ENCODE measurements at places on chromosomes 6 and 20.
A peak's percentile ranks its signal among the peaks of the same experiment; 100 is the strongest.

GRCh38 chr20:7113577-7114466 is 346.3 kb downstream of the BMP2 start:
- H3K27ac ChIP-seq, result no peak overlapping the region
- no peaks in the 10 kb centered on the region for H3K36me3 ChIP-seq
- H3K4me1 ChIP-seq, result no peaks in the 10 kb centered on the region
- H3K27me3 ChIP-seq, result no peaks in the 10 kb centered on the region

DNA sequence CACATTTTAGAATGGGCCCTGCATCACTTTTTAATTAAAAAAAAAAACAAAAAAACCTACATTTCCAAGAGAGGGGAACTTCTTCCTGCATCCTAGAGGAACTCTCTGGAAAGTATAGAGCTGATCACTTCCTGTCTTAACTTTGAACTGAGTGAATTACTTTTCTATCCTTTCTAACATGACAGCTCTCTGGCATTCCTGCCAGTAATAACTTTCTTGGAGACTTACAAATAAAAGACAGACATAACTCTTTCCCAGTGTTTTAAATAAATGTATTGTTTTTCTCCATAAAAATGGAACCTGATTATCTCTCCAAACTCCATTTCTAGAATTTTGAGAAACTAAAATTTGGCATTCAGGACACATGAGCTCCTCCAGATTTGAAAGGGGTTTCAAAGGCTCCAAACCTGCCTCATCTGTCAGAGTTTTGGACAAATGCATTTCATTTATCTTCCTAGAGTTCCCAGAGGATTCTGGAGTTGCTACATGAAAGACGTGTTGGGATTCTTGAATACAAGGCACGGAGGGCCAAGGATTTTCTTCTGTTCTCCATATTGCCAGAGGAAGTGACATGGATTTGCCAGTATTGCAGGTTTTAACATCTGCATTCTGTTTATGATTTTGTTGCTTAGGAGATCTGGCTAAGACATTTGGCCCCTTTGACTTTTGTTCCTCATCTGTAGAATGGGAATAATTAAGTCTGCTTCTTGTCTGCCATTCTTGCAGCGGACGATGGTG is 2.0 kb upstream of the SMOC2 start:
- peak overlapping the region; percentile 86 for H3K27ac ChIP-seq

- no peak for DNase-seq
- H3K27me3 ChIP-seq, result no peaks in the 10 kb centered on the region
- no peak overlapping the region for H3K4me3 ChIP-seq
- H3K36me3 ChIP-seq, result no peaks in the 10 kb centered on the region
Measured at GRCh38 chr20:24764794-24765202, 184.3 kb upstream of the CST7 start.

- H3K4me3 ChIP-seq, result no peak overlapping the region
- no peaks in the 10 kb centered on the region for H3K4me1 ChIP-seq
- DNase-seq, result no peak
- no peaks in the 10 kb centered on the region for H3K36me3 ChIP-seq
Measured at GRCh38 chr20:51258582-51259165, 235.8 kb upstream of the KCNG1 start.

DNA sequence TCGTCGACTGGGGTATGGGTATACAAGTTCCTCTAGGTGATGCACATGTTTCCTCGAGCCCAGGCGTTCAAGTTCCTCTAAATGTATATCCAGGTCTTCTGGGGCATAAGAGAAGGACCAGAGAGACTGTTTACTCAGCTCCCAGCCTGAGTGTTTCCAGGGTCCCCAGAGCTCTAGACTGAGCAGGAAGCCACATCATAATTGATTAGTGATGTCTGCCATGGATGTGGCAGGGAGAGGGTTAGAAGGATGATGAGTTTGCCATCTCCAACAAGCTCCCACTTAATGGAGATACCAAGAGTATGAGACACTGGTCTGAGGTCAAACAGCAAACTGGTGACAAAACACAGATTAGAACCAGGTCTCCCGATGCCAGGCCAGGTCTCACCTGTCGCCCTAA is 74.8 kb downstream of the PREX1 start:
- no peaks in the 10 kb centered on the region for H3K27me3 ChIP-seq
- H3K4me1 ChIP-seq, result peaks cover 20% of the 10 kb centered on the region
- H3K27ac ChIP-seq, result no peak overlapping the region
- H3K4me3 ChIP-seq, result no peak overlapping the region
- no peak for DNase-seq
- H3K36me3 ChIP-seq, result no peaks in the 10 kb centered on the region

GRCh38 chr6:40688214-40688761 is 101.1 kb upstream of the LRFN2 start:
- H3K4me1 ChIP-seq, result no peaks in the 10 kb centered on the region
- H3K36me3 ChIP-seq, result no peaks in the 10 kb centered on the region

DNA sequence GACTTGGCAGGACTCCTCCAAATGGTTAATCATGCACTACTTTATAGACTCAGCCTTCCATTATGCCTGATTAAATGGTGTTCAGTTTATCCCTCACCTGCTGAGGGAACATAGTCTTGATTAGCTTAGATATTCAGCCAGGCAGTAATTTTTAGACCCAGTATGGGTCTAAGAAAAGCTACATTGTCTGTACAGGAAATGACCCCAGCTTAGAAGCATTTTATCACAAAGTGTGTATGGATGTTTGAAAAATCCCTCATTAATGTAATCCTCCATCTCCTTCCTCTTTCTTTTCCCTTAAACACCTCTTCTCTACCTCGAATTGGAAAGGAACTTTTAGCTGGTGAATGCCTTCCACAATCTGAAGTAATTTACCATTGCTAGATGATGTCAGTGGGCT is 252.2 kb upstream of the BMP2 start:
- H3K4me3 ChIP-seq, result no peak overlapping the region
- no peak overlapping the region for H3K27ac ChIP-seq
- H3K36me3 ChIP-seq, result no peaks in the 10 kb centered on the region
- no peak for DNase-seq

- no peak overlapping the region for H3K4me3 ChIP-seq
- H3K4me1 ChIP-seq, result peaks cover 37% of the 10 kb centered on the region
- H3K27me3 ChIP-seq, result no peaks in the 10 kb centered on the region
- no peak for DNase-seq
- no peaks in the 10 kb centered on the region for H3K36me3 ChIP-seq
Measured at GRCh38 chr6:15481390-15482291, 181.2 kb downstream of the DTNBP1 start.

DNA sequence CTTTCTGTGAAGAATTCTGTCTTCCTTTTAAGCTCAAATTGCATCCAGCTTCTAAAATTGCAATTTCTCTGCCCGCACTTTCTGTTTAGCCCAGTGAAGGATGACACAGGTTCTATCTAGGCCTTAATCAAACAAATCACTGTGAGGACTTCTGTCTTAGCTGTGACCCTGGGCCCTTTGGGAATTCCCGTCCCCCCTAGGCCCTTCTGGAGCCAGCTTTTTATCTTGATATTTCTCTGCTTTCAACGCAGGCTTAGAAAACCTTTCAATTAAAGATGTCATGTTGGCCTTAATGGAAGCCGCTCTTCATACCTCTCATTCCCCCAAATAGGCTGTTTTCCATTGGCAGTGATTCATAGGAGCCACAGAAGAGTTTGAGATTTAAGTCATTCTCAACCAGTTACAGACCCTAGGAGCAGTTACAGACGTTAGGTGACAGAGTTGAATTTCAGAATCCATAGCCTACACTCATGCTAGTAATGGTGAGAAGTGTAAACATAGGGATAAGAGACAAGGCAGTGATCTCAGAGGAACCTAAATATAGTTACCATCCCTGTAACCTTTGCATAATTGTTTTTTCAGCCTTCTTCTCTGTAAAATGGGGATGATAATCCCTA is 74.8 kb upstream of the FLRT3 start:
- no peak overlapping the region for H3K27ac ChIP-seq
- H3K4me3 ChIP-seq, result no peak overlapping the region
- H3K27me3 ChIP-seq, result no peaks in the 10 kb centered on the region
- H3K4me1 ChIP-seq, result no peaks in the 10 kb centered on the region
- H3K36me3 ChIP-seq, result no peaks in the 10 kb centered on the region

DNA sequence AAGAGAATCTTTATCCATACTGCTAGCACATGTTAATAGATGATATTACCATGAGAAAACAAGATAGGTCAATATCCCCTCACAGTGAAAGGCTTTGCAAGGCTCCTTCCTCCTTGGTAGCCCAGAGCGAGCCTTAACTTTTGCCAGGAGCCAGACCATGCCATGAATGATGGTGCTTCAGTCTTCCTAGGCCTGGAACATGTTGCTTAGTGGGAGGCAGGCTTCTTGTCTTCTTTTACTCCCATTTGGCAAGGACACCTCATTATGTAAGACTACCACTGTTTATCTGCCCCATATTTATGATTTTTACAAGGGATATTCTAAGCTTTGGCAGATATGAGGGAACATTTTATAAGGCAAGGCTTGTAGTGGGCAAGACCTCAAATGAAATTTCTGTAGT is 90.8 kb downstream of the GJA1 start:
- no peak overlapping the region for H3K4me3 ChIP-seq
- no peak for DNase-seq
- peaks cover 24% of the 10 kb centered on the region for H3K4me1 ChIP-seq

- peaks cover 9% of the 10 kb centered on the region for H3K4me1 ChIP-seq
- no peaks in the 10 kb centered on the region for H3K36me3 ChIP-seq
- H3K27me3 ChIP-seq, result no peaks in the 10 kb centered on the region
- H3K27ac ChIP-seq, result no peak overlapping the region
- no peak for DNase-seq
Measured at GRCh38 chr6:43970068-43970912, 157.0 kb downstream of the MRPL14 start.

DNA sequence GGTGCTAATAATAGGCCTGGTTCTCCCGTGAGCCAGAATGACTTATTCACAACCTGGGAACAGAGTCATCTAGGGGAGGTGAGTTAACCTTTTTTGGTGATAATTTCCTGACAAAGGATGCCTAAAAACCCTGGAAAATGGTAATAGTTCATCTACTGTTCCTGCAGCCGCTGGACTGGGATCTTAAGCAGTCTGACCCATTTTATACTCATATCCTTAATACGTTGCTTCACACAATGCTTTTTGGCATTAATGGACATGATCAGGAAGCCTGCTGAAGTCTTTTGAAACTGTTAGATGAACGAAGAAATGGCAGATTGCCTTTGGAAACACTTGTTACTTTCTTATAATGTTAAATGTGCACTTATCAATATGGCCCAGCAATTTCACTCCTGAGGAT is 81.9 kb upstream of the BMP2 start:
- no peaks in the 10 kb centered on the region for H3K4me1 ChIP-seq
- no peak overlapping the region for H3K27ac ChIP-seq
- H3K4me3 ChIP-seq, result no peak overlapping the region
- no peak for DNase-seq
- no peaks in the 10 kb centered on the region for H3K27me3 ChIP-seq

GRCh38 chr20:38878866-38879265 is 47.4 kb upstream of the FAM83D start:
- no peaks in the 10 kb centered on the region for H3K27me3 ChIP-seq
- H3K27ac ChIP-seq, result no peak overlapping the region
- no peak for DNase-seq

DNA sequence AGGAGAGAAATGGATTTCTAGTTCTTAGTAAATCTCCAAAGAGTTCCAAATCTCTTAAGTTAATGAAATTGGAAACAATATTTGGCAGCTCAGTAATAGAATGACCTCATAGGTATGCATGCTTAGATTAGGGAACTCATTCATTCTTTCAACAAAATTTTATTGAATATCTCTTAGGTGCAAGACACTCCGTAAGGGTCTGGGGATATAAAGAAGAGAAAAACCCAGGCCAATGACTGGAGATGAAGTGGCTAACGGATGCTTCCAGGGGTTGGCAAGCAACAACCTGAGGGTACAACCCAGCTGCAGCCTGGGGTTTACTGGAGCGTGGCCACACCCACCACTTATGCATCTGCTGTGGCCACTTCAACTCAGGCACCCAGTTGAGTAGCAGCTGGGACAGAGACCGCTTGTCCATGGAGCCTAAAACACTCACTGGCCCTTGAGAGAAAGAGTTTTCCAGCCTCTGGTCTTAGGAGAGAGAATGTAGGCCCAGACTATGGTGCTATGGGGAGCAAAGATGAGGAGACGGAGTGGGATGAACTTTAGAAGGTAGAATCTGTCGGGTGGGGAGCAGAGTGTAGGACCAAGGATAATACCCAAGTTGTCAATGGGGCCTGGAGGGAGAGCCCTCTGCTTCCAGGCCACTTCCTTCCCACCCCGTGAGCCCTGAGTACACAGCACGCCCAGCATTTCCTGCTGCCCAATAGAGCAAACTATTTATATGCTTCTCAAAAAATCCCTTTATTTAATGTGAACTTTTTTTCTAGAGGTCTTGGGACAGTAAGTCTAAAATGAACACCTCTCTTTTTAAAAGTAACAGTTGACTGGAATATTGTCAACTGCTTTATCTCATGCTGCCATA is 46.8 kb upstream of the PXDC1 start:
- no peaks in the 10 kb centered on the region for H3K27me3 ChIP-seq
- no peak overlapping the region for H3K4me3 ChIP-seq
- H3K36me3 ChIP-seq, result no peaks in the 10 kb centered on the region
- H3K27ac ChIP-seq, result peak overlapping the region; percentile 42
- H3K4me1 ChIP-seq, result peaks cover 41% of the 10 kb centered on the region
- no peak for DNase-seq

- H3K36me3 ChIP-seq, result no peaks in the 10 kb centered on the region
- no peak overlapping the region for H3K4me3 ChIP-seq
- H3K4me1 ChIP-seq, result no peaks in the 10 kb centered on the region
- no peak for DNase-seq
- H3K27ac ChIP-seq, result no peak overlapping the region
Measured at GRCh38 chr6:90065173-90065572, 170.9 kb downstream of the GJA10 start.

- DNase-seq, result no peak
- H3K27me3 ChIP-seq, result no peaks in the 10 kb centered on the region
- no peaks in the 10 kb centered on the region for H3K36me3 ChIP-seq
- H3K27ac ChIP-seq, result no peak overlapping the region
Measured at GRCh38 chr6:24936641-24937317, 1.0 kb upstream of the RIPOR2 start.

- H3K4me1 ChIP-seq, result no peaks in the 10 kb centered on the region
- no peak overlapping the region for H3K4me3 ChIP-seq
- no peak for DNase-seq
Measured at GRCh38 chr6:167122041-167122826, 662 bp upstream of the CCR6 start.

- no peaks in the 10 kb centered on the region for H3K27me3 ChIP-seq
- no peak for DNase-seq
- no peak overlapping the region for H3K4me3 ChIP-seq
- H3K27ac ChIP-seq, result no peak overlapping the region
Measured at GRCh38 chr6:167835260-167835659, 8.5 kb downstream of the AFDN start.

- no peaks in the 10 kb centered on the region for H3K36me3 ChIP-seq
- H3K4me1 ChIP-seq, result no peaks in the 10 kb centered on the region
- no peak overlapping the region for H3K4me3 ChIP-seq
Measured at GRCh38 chr20:22315771-22316170, 268.6 kb downstream of the FOXA2 start.

- no peak overlapping the region for H3K4me3 ChIP-seq
- H3K27ac ChIP-seq, result no peak overlapping the region
- no peaks in the 10 kb centered on the region for H3K4me1 ChIP-seq
- H3K36me3 ChIP-seq, result no peaks in the 10 kb centered on the region
Measured at GRCh38 chr20:58953050-58953449, 28.0 kb upstream of the NELFCD start.

Measured in thoracic aorta (tissue), 2 donors.